GM10248 (cell line): ENCODE measurements at places on chromosomes 4 and X.

- DNase-seq, result no peak
These were observed 129.0 kb upstream of the TECRL start for GRCh38 chr4:64538219-64538618.

DNA sequence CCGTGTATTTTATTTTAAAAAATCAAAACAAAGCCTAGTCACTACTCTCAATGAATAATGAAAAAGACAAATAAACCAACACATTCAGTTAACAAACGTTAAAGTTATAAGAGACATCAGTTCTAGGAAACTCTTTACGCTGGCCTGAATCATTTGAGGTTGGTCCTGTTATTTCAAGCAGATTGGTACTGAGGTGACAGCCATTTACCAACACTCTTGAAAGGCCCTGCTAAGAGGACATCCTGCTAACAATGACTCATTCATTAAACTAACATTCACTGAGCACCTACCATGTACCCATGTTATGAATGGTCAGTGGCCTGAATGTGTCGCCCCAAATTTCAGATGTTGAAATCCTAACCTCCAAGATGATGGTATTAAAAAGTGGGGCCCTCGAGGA lies 57.1 kb upstream of the ADGRG2 start:
- no peak for DNase-seq

GRCh38 chrX:81202456-81202819 lies 536 bp downstream of the SH3BGRL start:
- no peak for DNase-seq

DNA sequence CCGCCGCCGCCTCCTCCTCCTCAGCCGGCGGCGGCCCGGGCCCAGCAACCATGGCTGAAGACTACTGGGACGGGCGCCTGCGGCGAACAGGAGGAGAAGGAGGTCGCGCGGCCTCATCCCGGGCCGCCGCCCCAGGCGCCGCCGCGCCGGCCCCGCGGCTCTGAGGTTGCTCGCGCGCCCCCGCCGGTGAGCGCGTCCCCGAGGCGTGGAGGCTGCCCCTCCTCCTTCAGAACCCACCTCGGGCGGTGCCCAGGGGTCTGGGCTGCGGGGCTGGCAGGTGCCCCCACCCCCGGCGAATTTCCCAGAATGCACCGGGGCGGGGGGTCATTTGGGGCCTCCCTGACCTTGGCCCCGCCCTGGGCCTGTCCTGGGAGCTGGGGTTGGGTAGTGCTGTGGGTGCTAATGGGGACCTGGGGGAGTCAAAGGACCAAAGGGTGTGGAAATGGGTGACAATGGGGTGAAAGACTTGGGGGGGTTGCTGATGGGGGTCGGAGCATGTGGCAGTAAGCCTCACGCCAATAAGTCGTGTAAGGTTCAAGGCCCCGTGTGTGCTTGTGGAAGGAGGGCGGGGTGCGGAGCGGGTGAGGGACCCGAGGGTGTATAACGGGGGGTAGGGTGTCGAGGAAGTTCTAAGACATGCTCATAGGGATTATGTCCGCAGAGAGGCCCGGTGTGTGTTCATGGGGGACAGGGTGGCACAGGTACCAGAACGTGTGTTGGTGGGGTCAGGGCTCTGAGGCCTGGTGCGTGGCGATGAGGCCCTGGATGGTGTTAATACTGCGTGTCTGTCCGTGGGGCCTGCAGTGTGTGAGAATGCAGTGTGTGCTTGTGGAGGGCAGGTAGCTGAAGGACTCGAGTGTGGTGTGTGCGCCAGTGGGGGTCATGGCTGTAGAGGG lies 687 bp downstream of the CDK16 start:
- peak; percentile 42 for DNase-seq

DNA sequence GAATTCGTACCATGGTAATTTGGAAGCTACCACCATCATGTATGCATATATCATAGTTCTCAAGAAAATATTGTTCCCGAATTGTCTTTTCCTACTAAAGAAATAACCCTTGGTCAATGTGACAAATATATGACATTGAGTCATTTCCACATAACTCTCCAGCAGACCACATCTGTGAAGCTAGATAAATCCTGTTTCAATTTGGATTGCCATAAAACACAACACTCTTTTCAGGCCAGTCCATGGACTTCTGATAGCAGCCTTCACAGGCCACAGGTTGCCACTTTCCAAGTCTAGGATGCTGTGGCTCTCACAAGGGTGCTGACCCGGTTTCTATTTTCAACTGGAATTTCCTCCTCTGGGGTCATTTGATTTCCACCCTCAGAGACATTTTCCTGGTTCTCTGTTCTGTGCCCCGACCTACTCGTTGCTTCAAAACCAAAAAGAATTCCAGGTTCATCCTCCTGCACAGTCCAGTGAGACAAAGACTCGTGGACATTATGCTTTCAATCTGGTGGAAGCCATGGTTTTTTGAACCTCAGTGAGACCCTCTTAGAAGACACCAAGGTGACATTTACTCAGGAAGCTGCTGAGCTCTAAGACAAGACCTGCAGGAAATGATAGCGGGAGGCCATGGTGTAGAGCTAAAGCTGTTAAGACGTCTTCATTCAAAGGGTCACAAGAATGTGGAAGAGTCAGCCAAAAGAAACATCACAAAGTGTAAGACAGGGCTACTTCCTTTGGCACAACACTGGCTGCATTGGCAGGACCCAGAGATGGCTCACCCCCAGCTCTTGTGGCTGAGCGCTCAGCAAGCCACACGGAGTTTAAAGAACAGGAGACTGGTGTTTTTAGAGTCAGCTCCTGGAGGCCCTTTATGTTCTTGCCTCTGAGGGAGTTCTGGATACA lies 119.8 kb downstream of the AMELX start:
- DNase-seq, result no peak

DNA sequence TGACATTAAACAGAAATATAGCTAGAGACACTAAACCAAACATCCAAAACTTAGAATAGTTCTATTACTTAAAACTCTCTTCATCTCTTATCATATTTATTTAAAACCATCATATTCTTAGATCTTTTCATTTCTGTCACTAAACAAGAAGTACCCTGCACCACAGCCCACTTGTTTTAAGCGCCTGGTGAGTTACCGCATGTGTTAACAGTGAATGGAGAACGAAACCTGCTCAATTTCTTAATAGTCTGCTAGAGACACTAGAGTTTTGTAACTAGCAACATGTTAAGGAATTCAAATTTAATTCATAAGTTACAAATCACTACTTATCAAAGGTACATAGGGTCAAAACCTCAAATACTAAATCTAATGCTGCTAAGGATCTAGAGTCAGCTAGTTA lies 111.5 kb downstream of the FBXW7 start:
- DNase-seq, result no peak

DNA sequence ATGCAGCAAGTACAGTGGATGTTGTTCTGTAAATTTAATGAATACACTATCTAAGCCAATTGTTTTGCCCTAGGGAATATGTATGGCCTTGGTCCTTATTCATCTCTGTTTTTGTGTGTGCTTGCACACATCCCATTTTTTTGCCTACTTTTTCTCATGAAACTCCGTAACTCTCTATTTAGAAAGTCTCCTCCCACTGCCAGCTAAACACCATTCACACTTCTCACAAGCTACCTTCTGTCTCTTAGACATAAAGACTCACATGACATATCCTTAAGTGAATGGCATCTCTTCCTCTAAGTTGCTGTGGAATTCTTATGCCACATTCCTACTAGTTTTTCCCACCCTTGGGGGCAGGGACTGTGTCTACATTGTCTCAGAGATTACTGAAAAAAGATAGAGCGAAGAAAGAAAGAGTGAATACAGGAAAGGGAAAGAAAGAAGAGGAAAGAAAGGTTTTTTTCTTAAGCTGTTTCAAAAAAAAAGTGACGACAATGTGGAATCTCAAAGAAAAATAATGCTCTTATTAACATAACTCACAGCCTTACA lies 117.5 kb downstream of the ATG4A start:
- DNase-seq, result no peak
